ENCODE measurements at places on chromosomes 7 and 10. TPM values are rescaled to one million over a fixed set of nuclear protein-coding genes. Genes with fewer than 3 reads are reported as not detected.
A peak's percentile ranks its signal among the peaks of the same experiment; 100 is the strongest.

The AKR1C4 gene
- total RNA-seq, result not detected

The KNDC1 gene
- 2.6 TPM for total RNA-seq

The LIPF gene
- total RNA-seq, result not detected

The RHOBTB1 gene
- total RNA-seq, result 46.5 TPM

The NKX6-2 gene
- total RNA-seq, result not detected

The EBLN1 gene
- not detected for total RNA-seq

The HOXA1 gene
- 0.23 TPM for total RNA-seq

The MNX1 gene
- not detected for total RNA-seq

The MRPS24 gene
- 93.9 TPM for total RNA-seq

The IL2RA gene
- total RNA-seq, result not detected

The H2BK1 gene
- total RNA-seq, result not detected

DNA sequence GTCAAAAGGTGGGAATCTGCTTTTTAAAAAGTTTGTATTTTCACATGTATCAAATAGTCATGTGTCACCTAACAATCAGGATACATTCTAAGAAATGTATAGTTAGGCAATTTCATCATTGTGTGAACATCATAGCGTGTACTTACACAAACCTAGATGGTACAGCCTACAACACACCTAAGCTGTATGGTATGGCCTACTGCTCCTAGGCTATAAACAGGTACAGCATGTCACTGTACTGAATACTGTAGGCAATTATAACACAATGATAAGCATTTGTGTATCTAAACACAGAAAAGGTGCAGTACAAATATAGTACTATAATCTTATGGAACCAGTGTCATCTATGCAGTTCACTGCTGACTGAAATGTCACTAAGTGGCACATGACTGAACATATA, 17.8 kb downstream of the COA1 start:
- DNase-seq, result no peak
- no peak overlapping the region for H3K4me3 ChIP-seq
- H3K27ac ChIP-seq, result no peak overlapping the region
- no peaks in the 10 kb centered on the region for H3K27me3 ChIP-seq
- H3K4me1 ChIP-seq, result no peaks in the 10 kb centered on the region

GRCh38 chr7:79227044-79227443, 226.4 kb downstream of the MAGI2 start:
- H3K36me3 ChIP-seq, result no peaks in the 10 kb centered on the region
- H3K27me3 ChIP-seq, result no peaks in the 10 kb centered on the region
- H3K4me1 ChIP-seq, result no peaks in the 10 kb centered on the region
- H3K4me3 ChIP-seq, result no peak overlapping the region

DNA sequence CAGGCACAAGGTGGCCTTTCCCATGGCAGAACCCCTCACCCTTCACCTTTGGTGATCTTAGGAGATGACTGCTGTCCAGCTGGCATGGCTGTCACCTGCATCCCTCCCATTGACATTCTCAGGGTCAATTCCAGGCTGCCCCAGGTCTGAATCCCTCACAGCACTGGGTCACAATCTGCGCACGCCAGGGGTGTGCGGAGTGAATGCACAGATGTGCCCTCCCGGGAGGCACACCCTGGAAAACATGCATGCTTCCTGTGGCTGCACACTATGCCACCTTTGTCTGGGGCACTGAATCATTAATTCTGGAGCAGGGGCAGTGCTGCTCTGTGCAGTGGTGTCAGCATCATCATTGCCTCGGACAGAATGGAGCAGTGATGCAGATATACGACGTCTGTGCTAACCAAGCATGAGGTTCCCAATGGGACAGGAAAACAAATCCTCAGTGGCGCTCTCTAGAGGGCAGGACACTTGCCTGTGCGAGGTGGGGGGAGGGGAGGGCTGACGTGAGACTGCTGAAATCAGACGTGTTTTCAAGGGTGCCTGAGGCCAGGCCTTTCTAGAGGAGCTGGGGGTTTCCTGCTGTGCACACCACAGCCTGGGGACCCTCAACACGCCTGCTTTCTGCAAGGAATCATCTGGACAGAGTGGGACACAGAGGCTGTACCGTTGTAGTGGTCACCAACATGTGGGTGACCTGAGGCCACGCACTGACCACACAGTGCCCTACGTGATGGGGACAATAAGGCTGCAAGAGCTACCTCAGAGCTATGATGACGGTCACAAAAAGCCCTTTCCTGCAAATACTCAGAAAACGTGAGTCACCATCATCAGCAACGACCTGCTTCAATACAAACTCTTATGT, 77.9 kb downstream of the HIPK2 start:
- H3K36me3 ChIP-seq, result peaks cover 2% of the 10 kb centered on the region
- H3K4me3 ChIP-seq, result no peak overlapping the region
- peaks cover 14% of the 10 kb centered on the region for H3K4me1 ChIP-seq
- H3K27ac ChIP-seq, result no peak overlapping the region
- no peak for DNase-seq

DNA sequence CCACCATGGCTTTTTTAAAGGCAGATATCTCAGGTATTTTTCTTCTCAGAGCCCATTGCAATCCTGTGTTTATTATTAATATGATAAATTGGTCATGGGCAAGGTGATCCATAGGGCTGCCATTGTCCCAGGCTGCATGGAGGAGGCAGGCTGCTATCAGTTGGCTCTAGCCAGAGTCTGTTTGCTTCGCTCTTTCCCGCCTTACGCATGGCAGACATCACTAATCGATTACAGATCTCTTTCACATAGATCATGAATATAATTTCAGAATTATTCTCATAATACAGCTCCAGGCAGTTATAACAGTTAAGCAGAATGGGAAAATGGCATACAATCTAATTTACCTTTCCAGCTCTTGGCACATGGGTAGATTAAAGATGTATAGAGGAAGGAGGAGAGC, 30.4 kb upstream of the HABP2 start:
- no peaks in the 10 kb centered on the region for H3K36me3 ChIP-seq
- H3K27me3 ChIP-seq, result peaks cover 2% of the 10 kb centered on the region
- DNase-seq, result no peak
- H3K27ac ChIP-seq, result no peak overlapping the region

DNA sequence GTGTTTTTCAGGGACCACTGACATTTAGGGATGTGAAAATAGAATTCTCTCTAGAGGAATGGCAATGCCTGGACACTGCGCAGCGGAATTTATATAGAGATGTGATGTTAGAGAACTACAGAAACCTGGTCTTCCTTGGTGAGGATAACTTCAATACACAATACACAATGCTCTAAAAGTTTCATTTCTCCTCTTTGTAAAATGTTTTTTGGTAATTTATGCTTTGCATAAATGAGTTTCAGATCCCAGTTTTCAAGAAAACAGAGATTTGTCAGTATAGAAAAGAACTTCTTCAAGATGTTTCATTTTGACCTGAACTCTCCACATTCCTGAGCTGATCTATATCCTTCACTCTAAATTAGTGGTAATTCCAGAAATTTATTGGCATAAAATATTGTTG, 14.2 kb downstream of the ZNF92 start:
- H3K27me3 ChIP-seq, result no peaks in the 10 kb centered on the region
- peaks cover 2% of the 10 kb centered on the region for H3K4me1 ChIP-seq
- DNase-seq, result no peak
- H3K36me3 ChIP-seq, result peaks cover 11% of the 10 kb centered on the region
- H3K4me3 ChIP-seq, result no peak overlapping the region

- no peak for DNase-seq
- H3K36me3 ChIP-seq, result no peaks in the 10 kb centered on the region
- peaks cover 9% of the 10 kb centered on the region for H3K4me1 ChIP-seq
Measured at GRCh38 chr7:27150568-27151340, 1.6 kb downstream of the HOXA3 start.

- no peak for DNase-seq
- H3K4me3 ChIP-seq, result peak overlapping the region; percentile 82
- no peak overlapping the region for H3K27ac ChIP-seq
- H3K4me1 ChIP-seq, result peaks cover 20% of the 10 kb centered on the region
Measured at GRCh38 chr10:28679581-28680357, 2.4 kb downstream of the BAMBI start.

- peak; percentile 73 for DNase-seq
- H3K27me3 ChIP-seq, result peaks cover 13% of the 10 kb centered on the region
- no peaks in the 10 kb centered on the region for H3K36me3 ChIP-seq
- no peak overlapping the region for H3K27ac ChIP-seq
Measured at GRCh38 chr7:43537765-43538403, 45.0 kb upstream of the STK17A start.

GRCh38 chr7:45872116-45873034, 507 bp downstream of the CCDC201 start:
- DNase-seq, result no peak
- H3K27me3 ChIP-seq, result no peaks in the 10 kb centered on the region
- H3K4me3 ChIP-seq, result no peak overlapping the region
- H3K27ac ChIP-seq, result no peak overlapping the region

DNA sequence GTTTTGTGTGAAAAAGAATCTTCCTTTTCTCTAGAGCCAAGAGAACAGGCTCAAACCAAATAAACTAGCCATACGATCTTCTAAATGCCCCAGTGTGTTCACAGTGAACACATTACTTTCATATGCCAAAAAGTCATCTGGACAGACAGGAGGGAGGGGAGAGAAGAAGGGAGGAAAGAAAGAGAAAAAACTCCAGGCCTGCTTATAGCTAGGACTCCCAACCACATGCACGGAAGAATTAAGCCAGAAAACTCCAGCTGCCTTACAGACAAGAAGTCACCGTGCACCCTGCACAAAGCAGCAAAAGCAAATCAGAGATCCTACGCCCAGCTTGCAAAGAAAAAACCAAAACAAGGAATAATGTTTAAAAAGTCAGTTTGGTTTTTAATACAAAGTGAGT, 34.3 kb downstream of the SNX8 start:
- H3K4me1 ChIP-seq, result peaks cover 7% of the 10 kb centered on the region
- DNase-seq, result no peak
- no peak overlapping the region for H3K27ac ChIP-seq
- no peak overlapping the region for H3K4me3 ChIP-seq
- H3K27me3 ChIP-seq, result no peaks in the 10 kb centered on the region

Measured in astrocyte (in vitro differentiated cells and primary cell).